Hindlimb muscle (tissue), 1 donor: ENCODE measurements at places on chromosomes 1 and 21. TPM values are rescaled to one million over a fixed set of nuclear protein-coding genes. Genes with fewer than 3 reads are reported as not detected.

The FAM131C gene
- polyA plus RNA-seq: not detected

The PDZK1 gene
- polyA plus RNA-seq: 1.1 TPM

- no peak for DNase-seq
Measured at GRCh38 chr1:84724128-84724860, 34.0 kb upstream of the SSX2IP start.

DNA sequence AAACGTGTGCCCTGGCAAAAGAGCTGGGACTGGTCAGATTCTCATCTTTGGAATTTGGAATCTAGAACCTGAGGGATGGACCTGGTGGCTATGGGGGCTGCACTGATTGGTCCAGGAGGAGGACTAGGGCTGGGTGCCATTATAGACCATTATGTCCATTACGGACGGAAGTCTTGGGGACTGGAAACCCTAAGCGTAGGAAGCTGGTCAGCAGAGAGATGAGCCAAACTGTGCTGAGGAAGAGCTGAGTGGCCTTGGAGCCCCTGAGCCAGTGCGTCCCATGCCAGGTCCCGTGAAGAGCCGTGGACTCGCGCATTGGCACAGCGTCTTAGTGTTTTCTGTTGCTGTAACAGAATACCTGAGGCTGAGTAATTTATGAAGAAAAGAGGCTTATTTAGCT is 10.0 kb downstream of the MRAP start:
- DNase-seq: no peak

DNA sequence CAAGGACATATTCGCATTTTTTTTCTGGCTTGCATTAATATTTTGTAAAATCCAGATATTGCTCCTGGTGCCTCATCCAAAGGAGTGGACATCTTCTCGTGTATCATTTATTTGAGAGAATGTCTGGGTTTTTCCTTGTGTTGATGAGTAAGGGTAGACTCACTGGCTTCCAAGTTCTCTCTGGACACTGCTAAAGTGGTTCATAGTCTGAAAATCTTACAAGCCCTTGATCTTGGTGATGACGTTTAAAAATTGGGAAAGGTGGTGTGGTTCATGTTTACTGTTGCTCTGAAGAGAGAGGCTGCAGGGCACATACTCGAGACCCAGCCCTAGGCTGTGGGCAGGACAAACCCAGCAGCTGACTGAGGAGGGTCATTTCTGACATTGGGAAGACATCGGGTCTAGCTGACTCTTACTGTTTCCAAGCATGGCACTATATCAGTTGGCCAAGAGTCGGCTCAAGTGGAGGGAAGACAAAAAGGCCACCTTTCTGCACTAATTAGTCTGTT is 296.2 kb downstream of the LMX1A start:
- DNase-seq: no peak

DNA sequence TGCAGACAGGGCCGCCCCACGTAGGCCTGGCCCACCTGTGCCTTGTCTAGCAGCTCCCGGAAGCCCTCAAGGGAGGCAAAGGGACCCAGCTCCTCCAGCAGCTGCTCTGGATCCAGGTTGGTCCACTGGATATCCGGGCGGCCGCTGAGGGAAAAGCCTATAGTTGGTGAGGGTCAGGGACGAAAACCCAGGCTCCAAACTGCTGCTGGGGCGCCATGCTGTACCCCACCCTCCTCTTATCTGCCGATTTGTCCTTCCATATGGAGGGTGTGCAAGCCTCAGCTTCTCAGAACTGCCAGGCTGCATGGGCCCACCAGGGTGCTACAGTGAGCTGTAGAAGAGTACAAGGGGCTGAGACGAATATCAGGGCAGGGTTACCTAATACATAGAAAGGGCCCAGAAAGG is 12.2 kb downstream of the PTCH2 start:
- no peak for DNase-seq

DNA sequence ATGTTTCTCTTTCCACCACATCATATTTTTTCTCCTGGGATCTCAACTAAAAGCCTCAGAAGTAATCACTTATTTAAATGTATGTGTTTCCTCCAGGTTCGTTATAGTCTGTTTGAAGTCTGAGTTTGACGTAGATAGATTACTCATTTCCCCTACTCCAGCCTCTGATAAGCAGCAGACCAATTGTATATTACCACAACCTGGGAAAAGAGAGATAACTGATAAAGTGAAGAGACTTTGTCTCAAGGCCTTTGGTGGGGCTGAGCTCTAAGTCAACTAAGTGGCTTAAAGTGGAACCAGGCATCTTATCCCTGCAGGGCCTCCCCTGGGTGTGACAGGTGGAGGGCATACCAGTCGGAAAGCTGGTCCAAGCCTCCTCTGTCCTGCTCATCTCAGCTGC is 34.9 kb upstream of the CACNA1E start:
- DNase-seq: no peak

DNA sequence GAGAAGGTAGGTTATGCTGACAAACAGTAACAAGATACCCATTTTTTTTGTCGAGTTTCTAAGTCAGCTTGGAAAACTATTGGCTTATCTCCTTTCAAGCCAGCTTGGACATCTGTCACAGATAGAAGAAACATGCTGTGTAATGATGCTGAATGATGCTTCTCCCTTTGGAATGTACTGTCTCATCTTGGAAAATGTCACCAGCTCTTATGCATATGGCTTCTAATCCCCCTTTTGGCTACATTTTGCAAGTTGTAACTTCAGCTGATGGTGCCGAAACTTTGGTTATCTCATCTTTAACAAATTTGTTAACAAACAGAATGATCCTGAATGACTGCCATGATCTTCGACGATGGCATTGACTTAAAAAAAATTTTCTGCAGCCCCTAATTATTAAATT is 68.8 kb upstream of the ST6GALNAC3 start:
- DNase-seq: no peak

DNA sequence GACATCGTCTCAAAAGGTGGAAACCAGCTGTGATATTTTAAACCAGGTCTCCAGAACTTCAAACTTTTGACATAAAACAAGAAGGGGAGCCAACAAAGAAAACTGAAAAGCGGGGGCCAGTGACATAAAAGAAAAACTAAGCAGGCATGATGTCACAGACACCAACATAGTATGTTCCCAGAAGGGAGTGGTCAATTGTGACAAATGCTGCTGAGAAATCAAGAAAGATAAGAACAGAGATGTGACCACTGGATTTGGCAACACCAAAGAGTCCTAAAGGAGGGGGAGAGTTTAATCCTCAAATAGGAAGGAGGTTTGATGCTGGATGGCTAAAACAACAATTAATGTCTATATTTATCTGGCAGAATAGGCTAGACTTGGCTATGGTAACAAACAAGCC is 2.3 kb upstream of the RNF19B start:
- DNase-seq: no peak
